ENCODE measurements at places on chromosomes 7 and 10. TPM values are rescaled to one million over a fixed set of nuclear protein-coding genes. Genes with fewer than 3 reads are reported as not detected.

GRCh38 chr10:61330669-61331068 is 122.5 kb downstream of the TMEM26 start:
- no peak for DNase-seq

- DNase-seq, result no peak
Measured at GRCh38 chr7:55887821-55888247, 578 bp downstream of the ZNF713 start.

- DNase-seq, result no peak
Measured at GRCh38 chr10:47183704-47184041, 116.3 kb upstream of the GDF10 start.

The VGF gene
- 20.9 TPM for total RNA-seq

GRCh38 chr10:92187101-92187500 is 103.8 kb downstream of the CPEB3 start:
- DNase-seq, result no peak

GRCh38 chr10:52308251-52309031 is 5.6 kb upstream of the DKK1 start:
- DNase-seq, result no peak

The ANAPC16 gene
- 33.7 TPM for total RNA-seq

The MYO3A gene
- total RNA-seq, result 5.0 TPM

- DNase-seq, result no peak
Measured at GRCh38 chr10:128470321-128470965, 344.2 kb upstream of the MKI67 start.

DNA sequence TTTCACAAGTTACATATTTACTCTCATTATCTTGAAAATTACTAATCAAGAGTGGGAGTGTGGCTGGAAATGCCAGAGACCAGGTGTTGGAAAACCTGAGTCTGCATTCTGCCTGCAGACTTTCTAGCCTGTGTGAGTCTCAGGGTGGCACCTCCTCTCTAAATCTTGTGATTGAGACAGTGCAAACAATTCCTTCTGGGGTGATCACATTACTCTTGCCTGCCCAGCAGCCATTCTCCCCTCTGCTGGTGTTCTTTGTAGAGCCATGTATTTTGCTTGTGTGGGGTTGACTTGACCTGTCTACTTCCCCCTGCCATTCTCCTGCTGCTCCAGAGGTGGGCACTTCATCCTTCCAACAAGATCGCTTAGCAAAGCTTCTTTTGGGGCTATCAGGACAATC is 101.1 kb downstream of the RAPGEF5 start:
- no peak for DNase-seq

GRCh38 chr7:44906965-44907364 is 21.6 kb upstream of the PURB start:
- DNase-seq, result no peak

The HMX2 gene
- not detected for total RNA-seq

GRCh38 chr7:4159761-4160554 is 522.1 kb upstream of the FOXK1 start:
- DNase-seq, result no peak

DNA sequence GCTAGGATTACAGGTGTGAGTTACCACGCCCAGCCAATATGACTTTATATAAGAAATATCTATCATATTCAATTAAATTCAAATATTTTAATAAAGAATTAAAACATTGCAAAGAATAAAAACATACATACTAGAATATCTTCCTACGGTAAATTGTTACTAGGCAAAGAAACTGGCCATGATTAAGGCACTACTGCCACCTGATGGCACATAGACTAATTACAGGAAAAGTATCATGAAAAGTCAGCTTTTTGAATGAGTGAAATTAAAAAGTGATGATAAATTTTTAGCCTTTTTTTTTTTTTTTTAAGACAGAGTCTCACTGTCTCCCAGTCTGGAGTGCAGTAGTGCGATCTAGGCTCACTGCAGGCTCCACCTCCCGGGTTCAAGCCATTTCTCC is 30.9 kb downstream of the MRPS33 start:
- DNase-seq, result no peak

The PPP1R3C gene
- total RNA-seq, result 2.1 TPM

The CALCR gene
- total RNA-seq, result not detected

The SCRN1 gene
- 61.9 TPM for total RNA-seq

The EBLN1 gene
- not detected for total RNA-seq

DNA sequence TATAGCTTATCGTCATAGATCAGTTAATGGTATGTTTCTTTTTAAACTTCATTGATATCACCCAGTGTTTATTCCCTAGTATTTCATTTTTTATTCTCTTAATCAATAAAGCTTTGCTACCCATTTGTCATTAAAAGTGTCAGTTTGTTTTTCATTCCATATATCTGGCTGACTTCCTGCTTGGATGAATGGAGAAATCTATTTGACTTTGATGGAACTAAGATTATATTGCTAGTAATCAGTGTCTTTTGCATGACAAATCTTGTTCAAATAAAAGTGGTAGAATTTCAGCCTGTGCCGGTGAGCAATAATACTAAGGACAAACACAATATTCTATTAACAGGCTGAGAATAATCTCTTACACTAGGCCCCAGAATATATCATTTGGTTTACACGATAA is 203.3 kb downstream of the SEC23IP start:
- DNase-seq, result no peak
